ENCODE measurements at places on chromosomes 6 and 20. TPM values are rescaled to one million over a fixed set of nuclear protein-coding genes. Genes with fewer than 3 reads are reported as not detected.

GRCh38 chr6:167121335-167121841 is 1.5 kb upstream of the CCR6 start:
- no peak for DNase-seq

- no peak for DNase-seq
Observed at GRCh38 chr20:8190043-8190880, 58.2 kb downstream of the PLCB1 start.

- DNase-seq: no peak
Observed at GRCh38 chr20:45258664-45259063, 4.3 kb upstream of the SLPI start.

SYNDIG1 gene
- 5.8 TPM for polyA plus RNA-seq

DNA sequence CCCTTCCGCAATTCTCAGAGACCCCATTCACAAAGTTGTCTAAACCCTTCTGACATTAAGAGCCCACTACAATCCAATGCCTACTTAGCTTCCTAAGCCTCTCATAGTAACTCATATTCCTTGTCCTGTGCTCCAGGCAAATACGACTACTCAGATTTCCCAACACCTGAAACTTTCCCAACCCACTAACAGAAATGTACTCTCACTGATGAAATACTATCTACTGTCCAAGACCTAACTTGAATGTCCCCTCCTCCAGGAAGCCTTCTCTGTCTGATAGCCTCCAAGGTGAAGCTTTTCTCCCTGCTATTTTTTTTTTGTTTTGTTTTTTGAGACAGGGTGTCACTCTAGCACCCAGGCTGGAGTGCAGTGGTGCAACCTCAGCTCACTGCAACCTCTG is 30.4 kb downstream of the GPLD1 start:
- no peak for DNase-seq

TUBB2A gene
- 50.6 TPM for polyA plus RNA-seq

GRCh38 chr20:14259689-14260088 is 77.7 kb downstream of the FLRT3 start:
- DNase-seq: no peak

DNA sequence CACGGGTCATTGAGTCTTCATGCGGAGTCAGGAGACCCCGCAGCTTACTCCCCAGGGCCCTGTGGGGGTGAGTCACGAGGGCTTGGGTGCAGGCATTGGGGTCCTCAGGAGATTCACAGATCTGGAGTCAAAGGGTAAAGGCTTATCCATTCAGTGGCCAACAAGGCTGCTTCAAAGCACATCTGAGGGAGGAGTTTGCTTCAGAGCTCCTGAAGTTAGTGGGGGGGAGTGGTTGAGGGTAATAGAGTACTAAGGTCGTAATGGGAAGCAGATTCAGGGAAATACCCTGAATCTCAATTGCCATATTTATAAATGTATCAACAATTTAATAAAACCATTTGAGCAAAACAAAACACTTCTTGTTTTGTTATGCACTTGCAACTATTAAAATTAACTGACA is 37.3 kb downstream of the SH3BGRL2 start:
- no peak for DNase-seq

GRCh38 chr20:54047048-54047447 is 23.3 kb downstream of the BCAS1 start:
- no peak for DNase-seq

GRCh38 chr6:147837540-147837939 is 329.1 kb downstream of the SAMD5 start:
- no peak for DNase-seq

DNA sequence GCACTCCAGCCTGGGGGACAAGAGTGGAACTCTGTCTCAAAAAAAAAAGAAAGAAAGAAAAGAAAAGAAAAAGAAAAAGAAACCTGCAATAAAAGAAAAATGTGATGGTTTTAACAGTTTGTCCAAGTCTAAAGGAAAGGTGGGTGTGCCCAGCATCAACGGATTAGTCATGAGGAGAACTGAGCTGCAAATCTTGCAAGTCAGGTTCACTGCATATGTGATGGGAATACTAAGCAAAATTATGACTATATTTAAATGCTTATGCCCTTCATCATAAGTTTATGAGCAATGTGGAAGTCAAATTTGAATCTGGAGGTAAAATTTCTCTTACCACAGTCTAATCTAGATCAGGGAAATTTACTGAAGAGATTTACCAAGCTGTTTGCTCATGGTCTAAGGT is 13.1 kb upstream of the CDK19 start:
- no peak for DNase-seq

GRCh38 chr6:48825501-48826151 is 637.4 kb downstream of the MMUT start:
- DNase-seq: no peak

DNA sequence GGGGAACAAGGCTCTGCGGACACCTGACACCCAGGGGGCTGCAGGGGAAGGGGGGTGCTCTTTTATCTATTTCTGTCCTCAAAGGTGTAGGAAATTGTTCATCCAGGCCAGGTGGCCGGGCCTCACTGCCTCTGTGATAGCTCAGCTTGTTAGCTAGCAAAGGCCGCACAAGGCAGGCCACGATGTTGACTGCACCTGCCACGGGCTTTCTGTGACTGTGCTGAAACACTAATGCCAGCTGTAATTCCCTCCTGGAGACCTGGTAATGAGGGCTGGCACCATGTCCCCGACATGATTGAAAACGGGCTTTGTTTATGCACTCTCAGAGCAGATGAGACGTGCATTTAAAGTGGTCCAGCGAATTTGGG is 61.4 kb upstream of the APCDD1L start:
- no peak for DNase-seq

DNA sequence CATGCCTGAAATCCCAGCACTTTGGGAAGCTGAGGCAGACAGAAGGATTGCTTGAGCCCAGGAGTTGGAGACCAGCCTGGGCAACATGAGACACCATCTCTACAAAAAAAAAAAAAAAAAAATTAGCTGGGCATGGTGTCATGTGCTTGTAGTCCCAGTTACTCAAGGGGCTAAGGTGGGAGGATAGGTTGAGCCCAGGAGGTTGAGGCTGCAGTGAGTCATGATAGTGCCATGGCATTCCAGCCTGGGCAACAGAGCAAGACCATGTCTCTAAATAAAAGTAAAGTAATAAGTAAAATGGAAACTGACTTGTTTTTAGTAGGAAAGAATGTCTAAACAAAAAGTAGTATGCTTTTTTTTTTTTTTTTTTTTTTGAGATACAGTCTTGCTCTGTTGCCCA is 240.7 kb downstream of the ARID1B start:
- DNase-seq: no peak

DNA sequence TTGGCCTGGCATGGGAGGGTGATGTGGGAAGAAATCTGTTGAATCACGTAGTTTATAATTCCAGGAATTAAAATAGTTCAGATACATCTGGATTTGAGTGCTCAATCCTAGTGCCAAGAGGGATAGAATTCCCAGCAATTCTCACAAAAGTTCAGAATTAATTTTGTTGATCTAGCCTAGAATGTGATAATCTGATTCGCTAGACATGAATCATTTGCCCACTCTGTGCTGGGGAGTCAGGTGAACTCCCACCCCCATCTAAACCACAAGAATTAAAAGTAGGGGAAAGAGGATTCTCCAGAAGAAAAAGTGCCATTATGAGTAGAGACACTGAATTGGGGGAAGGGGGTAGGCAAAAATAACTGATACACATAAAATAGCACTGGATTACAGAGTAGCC is 85.0 kb downstream of the LIN28B start:
- DNase-seq: no peak

DNA sequence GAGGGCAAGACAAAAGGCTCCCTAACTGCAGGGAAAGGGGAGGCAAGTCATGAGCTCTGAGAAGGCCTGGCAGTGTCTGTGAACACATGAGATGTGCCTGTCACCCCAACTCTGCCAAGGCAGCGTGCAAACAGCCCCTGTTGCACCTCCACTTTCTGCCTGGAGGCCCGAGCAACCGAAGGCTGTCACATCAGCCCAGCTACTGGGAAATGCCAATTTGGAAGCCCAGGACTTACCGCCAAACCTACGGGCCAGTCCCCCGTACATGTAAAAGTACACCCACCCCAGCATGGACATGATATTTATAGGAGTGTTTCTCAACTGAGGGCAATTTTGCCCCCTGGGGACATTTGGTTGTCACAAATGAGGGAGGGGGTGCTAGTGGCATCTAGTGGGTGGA is 27.3 kb upstream of the RPP40 start:
- no peak for DNase-seq

GRCh38 chr20:5356941-5357340 is 40.2 kb upstream of the PROKR2 start:
- DNase-seq: no peak

DNA sequence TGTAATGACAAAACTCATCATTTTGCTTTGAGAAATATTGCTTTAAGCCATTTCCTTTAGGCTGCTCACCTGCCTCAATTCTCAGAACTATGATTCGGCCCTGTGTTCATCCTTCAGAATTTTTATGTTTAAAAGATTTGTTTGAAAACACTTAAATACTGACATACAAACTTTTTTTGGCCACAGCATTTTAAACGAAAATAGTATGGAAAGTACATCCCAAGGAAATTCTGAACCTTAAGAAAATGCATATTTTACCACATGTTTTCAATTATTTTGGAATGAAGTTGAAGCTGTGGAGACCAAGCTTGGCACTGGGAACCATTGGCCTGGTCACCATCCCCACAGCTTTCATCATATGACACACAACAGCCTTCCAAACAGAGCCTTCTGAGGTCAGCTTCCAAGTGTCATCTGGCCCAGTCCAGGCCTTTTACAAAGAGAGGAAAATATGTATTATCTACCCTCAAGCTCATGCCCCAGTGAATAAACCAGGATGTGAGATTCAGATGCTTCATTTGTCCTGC is 83.3 kb downstream of the SOD2 start:
- no peak for DNase-seq

GRCh38 chr6:116616737-116617053 is 416 bp downstream of the RSPH4A start:
- no peak for DNase-seq

DNA sequence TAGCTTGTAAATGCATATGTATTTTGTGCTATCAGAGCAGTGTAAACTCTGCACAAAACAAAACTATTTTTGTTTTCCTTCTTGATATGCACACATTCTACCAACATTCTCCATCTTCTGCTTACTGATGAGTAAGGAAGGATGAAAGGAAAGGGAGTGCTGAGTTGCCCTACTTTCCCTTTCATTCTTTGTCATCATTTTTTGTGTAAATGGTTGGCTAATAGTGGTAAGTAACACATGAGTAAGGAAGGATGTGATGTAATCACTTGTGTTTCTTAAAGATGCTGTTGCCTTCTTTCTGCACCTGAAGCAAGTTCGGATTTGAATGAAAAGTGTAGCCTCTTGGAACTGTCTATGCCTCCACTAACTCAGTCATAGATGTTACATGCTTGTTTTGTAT is 4.6 kb upstream of the REV3L start:
- DNase-seq: no peak

DNA sequence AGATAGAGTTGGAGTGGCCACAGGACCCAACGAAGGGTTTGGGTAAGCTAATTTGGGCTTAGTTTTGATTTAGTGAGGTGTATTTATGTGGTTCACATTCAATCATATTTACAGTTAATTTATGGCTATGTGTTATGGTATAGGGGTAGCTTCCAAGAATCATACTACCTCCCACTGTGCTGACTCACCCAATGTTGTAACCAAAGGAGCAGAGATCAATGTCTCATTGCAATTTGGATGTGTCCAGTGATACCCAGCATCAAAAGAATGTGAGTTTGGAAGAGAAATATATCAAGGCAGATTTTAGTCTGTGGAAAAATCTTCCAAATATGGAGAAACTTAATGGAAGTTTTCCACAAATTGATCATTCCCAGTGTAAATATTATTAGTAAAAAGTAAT is 25.3 kb upstream of the SMIM8 start:
- DNase-seq: no peak

- DNase-seq: no peak
Observed at GRCh38 chr20:50592282-50593004, 82.3 kb downstream of the PTPN1 start.

TMEM244 gene
- not detected for polyA plus RNA-seq

GRCh38 chr6:52990342-52990741 is 4.7 kb downstream of the GSTA4 start:
- DNase-seq: no peak

GRCh38 chr6:121823437-121823851 is 388.0 kb downstream of the GJA1 start:
- no peak for DNase-seq

MACROD2 gene
- polyA plus RNA-seq: 15.6 TPM

GRCh38 chr20:19015351-19016139 is 196.9 kb upstream of the SLC24A3 start:
- no peak for DNase-seq

MOG gene
- polyA plus RNA-seq: not detected

GRCh38 chr6:50842861-50843384 is 24.3 kb downstream of the TFAP2B start:
- no peak for DNase-seq

DNA sequence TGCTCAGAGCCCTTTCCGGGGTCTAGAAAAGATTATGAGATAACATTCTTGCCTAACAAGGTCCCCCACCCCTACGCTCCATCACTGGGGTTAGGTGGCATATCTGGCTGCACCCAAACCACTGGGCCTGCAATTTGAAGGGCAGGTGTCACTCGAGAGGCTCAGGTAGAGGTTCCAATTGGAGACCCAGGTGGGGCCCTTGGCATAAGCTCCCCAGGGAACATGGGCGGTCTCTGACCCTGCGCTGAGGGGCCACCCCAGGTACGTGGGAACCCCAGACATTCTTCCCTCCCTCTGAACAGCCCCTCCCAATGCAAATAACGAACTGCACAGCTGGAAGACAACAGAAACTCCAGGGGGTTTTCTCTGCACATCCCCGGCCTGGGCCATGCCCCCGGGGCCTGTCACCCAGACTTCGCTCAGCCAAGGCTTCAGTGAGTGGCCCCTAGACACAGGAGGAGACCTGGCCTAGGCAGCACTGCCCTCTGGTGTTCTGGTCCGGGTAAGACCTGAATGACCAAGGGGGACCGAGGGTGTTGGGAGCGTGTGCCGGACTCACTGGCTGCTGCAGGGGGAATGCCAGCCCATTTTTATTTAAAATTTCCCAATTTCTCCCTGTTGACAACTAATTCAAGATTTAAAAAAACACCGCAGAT is 47.5 kb downstream of the DSTN start:
- no peak for DNase-seq

PRDM13 gene
- not detected for polyA plus RNA-seq

NHSL1 gene
- 10.8 TPM for polyA plus RNA-seq

MAN1A1 gene
- 98.6 TPM for polyA plus RNA-seq

DNMT3B gene
- 7.0 TPM for polyA plus RNA-seq

DNA sequence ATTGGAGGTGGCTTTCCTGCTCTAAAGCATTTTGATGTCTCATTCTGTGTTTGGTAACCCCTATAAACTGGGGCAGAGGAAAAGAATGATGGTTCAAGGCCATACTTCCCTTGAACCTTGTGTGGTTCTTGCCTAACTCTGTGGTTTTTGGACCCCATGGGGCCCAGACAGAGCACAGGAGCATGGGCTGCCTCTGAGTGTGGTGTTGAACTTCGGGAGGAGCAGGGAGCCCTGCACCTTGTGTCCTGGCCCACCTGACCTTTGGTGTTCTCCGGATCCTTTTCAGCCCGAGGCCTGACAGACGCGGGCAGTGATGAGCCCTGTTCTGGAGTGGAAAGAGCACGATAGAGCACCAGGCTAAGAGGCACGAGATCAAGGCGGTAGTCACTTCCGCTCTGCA is 18.8 kb downstream of the TMEM74B start:
- DNase-seq: no peak

- no peak for DNase-seq
Observed at GRCh38 chr6:56688521-56688920, 45.8 kb upstream of the DST start.

- peak; percentile 17 for DNase-seq
Observed at GRCh38 chr6:39892490-39893129, 41.7 kb downstream of the MOCS1 start.

- no peak for DNase-seq
Observed at GRCh38 chr6:99364026-99364425, 14.6 kb upstream of the FAXC start.

GRCh38 chr6:2865694-2866151 is 24.1 kb upstream of the SERPINB1 start:
- DNase-seq: no peak

LIME1 gene
- 5.2 TPM for polyA plus RNA-seq

Data from right renal cortex interstitium (tissue), 3 donors.